Right renal pelvis (tissue), 4 donors: ENCODE measurements at places on chromosomes 6 and 20.

- no peak for DNase-seq
These were observed 162.7 kb downstream of the MTHFD1L start for GRCh38 chr6:151027936-151028838.

GRCh38 chr20:56865055-56865454, 235.9 kb downstream of the TFAP2C start:
- no peak for DNase-seq

- no peak for DNase-seq
These were observed 105.3 kb downstream of the PHACTR3 start for GRCh38 chr20:59709636-59710035.

- no peak for DNase-seq
These were observed 96.5 kb downstream of the HFE start for GRCh38 chr6:26183581-26184366.

DNA sequence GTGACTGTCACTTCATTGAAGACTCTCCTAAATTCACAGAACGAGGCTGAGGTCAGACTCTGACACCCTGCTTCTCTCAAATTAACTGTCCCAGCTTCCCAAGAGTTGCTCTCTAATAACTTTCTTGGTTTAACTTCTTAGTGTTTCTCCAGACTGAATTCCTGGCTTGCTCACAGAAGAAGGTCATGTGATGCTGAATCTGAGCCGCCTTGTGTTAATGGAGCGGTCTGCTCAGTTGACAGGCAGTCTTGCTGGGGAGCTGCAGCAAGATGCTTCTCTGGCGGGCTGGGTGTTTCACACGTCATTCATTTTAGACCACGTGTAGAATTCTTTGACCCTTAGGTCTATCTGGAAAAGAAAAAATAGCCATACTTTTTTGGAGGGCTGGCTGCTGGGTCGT, 107.3 kb downstream of the FOXO3 start:
- DNase-seq = no peak

DNA sequence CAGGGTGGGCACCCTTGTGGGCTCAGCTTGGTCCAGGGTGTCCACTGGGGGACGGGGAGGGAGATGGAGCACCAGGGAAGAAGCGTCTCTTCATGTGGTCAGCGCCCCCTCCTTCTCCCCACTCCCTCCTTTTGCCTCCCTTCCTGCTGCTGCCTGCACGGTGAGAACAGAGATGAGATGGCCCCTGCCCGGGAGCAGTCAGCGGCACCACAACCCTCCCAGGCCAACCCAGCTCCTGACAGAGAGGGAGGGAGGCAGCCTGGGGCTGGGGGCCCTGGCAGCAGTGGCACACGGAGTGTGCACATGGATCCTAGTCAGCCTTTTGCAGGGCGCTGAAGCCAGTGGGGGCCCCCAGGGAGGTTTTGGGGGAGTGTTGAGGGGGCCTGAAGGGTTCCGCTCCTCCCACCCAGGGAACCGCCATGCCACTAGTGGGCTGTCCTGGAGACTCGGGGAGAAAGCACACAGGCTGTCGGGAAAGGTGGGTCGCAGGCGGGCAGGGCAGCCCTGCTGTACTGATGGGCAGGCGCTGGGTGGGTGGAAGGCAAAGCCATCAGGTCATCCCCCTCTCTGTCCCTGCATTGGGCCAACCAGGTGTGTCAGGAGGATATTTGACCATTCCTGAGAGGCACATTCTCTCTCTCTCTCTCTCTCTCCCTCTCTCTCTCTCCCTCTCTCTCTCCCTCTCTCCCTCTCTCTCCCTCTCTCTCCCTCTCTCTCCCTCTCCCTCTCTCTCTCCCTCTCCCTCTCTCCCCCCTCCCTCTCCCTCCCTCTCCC, 94.3 kb upstream of the BHLHE23 start:
- DNase-seq = no peak

DNA sequence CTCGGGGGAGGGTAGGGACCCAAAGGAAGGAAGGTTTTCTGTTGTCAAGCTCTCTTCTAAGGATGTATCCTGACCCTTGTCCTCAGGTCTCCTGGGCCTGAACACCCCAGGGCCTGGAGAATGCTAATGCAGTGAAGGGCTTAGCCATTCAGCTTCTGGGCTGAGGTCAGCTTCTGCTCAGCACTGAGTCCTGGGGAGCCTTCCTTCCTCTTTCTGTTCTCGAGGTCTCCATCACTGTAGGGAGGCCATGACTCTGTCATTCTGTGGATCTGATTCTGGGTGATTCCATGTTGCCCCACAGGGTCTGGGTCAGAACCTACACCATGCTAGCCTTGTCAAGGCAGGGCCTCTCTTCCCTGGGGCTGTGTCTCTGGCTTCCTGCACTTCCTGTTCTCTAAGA, 712.7 kb downstream of the DHX35 start:
- no peak for DNase-seq

DNA sequence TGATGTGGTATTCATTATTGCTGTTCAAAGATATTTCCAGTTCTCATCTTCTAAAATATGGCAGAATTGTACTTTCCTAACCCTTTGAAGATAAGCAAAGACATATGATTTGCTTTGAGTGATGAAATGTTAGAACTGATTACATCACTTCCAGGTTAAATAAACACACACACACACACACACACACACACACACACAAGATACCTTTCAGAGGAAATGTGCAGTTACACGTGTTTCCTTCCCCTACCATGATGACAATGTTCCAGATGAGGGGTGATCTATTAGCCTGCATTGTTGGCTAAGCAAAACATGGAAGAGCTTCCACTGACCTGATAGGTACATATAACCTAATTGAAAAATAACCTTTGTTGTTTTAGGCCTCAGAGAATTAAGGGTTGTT, 11.7 kb upstream of the FRK start:
- no peak for DNase-seq
